ENCODE measurements at places on chromosomes 3 and 15.

- DNase-seq: no peak
These were observed 49.8 kb downstream of the CNOT10 start for GRCh38 chr3:32734756-32735155.

GRCh38 chr15:60000824-60001609 is 3.1 kb upstream of the FOXB1 start:
- DNase-seq: no peak

DNA sequence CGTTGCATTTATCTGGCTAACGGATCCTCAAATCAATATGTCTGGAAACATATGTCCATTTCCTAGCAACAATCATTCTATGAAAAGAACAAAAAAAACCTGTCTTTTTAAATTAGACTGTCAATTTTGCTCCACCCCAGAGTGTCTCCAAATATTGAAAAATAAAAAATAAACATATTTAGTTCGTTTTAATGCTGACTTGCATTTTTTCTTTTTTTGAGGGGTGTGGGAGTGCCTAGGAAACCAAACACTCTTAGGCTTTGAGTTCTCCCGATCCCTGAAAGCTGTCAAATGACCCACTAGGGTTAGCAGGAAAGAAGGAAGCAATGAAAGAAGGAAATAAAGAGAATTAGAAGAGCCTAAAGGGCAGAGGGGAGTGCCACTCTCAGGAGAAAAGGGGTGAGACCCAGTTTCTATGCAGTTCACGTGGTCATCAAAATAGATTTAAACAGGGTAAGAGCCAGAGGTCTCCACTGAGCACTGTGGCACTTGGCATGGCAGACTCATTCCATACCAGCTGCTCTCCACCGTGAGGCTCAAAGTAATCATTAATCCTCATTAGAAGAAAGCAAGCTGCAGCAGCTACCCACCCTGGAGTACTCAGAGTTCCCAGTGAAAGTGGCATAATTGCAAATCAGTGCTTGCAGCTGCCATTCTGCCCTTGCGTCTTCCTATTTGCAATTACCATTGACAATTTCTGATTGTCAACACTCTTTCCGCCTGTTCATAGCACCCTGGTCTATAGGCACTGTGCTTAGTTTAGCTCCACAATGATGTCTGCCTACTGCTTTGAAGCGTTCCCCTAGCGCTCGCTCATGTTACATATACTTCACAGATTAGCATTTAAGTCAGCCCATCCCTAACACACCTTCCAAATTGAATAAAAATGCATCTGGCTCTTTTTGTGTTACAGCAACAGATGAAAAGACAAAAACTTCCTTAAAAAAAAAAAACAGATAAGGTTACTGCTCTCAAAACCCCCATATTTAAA is 32.3 kb downstream of the PDZRN3 start:
- no peak for DNase-seq

DNA sequence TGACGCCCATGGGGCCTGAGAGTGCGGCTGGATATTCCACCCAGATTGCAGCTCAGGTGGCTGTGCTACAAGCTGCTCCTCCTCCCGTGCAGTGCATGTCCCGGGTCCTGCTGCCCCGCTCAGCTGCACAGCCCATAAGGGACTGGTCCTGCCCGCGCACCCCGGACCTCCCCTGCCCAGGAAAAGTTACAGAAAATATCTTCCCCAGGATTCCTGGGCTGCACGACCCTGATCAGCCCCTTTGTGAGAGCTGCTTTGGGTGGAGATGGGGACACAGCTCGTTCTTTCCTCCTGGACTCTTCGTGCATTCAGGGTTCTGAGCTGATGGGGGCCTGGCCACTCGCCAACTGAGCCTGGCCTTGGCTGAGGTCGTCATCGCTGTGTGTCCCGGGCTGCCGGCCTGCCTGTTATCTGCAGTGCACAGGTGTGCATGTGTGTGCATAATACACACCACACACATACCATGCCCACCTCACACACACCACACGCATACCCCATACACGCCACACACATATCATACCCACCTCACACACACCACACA is 28.8 kb downstream of the APBA2 start:
- DNase-seq: no peak

- no peak for DNase-seq
These were observed 423.5 kb downstream of the TUSC7 start for GRCh38 chr3:117133066-117133465.

- DNase-seq: no peak
These were observed 13.4 kb downstream of the FHIT start for GRCh38 chr3:61237858-61238257.

DNA sequence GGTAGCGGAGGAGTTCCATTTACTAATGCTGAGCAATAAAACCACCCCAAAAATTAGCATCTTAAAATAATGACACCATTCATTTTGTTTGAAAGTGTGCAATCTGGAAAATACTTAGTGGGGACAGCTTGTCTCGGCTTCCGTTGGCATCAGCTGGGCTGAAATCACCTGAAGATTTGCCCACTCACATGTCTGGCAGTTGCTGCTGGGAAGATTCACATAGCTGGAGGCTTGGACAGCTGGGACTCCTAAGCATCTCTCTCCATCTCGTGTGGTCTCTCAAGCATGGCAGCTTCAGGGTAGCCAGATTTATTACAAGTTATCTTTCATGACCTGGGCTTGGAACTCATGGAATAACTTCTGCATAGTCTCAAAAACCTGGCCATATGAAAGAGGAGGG is 38.4 kb upstream of the BFSP2 start:
- no peak for DNase-seq

DNA sequence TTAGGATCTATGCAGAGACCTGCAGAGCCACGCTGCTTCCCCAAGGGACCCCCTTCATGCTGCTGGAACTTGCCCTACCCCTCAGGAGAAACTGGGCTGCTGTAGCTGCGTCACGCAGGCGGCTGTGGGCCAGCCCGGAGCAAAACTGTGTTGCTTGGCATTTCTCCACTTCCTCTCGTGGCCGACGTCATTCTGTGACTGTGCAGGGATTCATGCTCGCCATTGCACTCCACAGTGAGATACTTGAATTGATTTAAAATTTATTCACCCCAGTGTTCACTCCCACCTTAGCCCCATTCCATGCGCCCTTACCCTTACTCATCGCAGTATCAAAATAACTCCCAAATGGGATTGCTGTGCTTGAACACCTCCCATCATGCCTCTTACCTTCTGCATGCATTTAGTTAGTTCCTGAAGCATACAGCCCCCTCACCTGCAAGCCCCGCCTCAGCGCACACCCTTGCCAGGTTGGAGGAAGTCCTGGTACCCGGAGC is 45.7 kb downstream of the TMEM44 start:
- no peak for DNase-seq

DNA sequence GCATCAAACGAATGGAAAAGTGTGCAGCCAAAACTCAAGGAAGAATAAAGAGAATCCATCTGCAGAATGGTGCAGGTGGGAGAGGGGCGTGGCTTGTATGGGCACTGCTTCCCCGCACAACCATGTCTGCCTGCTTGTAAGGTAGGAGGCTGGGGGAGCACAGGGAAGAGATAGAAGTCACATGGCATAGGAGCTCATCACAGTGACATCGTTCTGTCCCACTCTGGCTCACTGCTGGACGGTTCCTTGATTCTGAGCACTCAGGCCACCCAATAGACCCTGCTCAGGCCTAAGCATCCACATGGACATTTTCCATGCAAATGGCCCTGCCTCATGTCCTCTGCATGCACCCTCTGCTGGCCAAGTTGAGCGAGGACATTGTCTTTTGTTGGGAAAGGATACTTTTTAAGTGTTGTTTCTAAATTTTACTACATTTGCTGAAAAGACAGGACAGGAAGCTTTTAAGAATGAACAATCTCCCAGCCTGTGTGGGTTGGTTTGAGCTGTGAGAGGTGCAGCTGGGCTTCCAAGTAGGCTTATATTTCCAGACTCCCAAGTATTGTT is 3.1 kb downstream of the MYLK start:
- no peak for DNase-seq

Data from NCI-H187 treated with DMSO at 0.1 percent for 48 hours (cell line).